ENCODE measurements at places on chromosomes 4 and X.

- DNase-seq, result peak; percentile 3
Observed at GRCh38 chr4:99221980-99222379, 2.9 kb upstream of the ADH6 start.

DNA sequence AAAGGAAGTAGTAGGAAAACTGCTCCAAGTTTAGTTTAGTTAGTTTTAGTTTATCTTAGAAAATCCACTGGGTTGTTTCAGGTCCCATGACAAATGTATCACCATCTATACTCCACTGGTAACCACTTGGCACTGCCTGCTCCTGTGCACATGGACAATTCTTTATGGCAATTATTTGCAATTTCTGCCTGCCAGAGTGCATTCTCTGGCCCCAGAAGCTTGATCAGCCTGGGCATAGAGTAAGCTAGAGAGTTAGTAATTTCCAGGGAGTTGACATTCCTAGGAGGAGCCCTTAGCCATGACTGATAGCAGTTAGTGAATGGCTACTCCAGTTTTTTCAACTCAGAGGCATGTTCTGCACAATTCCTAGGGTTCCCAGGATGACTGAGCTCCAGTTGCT, 203.2 kb upstream of the FGF13 start:
- no peak for DNase-seq

GRCh38 chrX:31260351-31260750, 188.5 kb upstream of the FTHL17 start:
- DNase-seq, result no peak

- DNase-seq, result no peak
Observed at GRCh38 chrX:153600032-153600373, 1.1 kb upstream of the CCNQ start.

GRCh38 chrX:9269134-9269533, 195.7 kb upstream of the TBL1X start:
- no peak for DNase-seq

GRCh38 chrX:149851864-149852263, 29.1 kb upstream of the MAGEA8 start:
- DNase-seq, result no peak
